Left colon (tissue), 2 donors: ENCODE measurements at places on chromosomes 4 and X. TPM values are rescaled to one million over a fixed set of nuclear protein-coding genes. Genes with fewer than 3 reads are reported as not detected.

Gene FRG2
- not detected for total RNA-seq

Gene SLC9B1
- 0.39 TPM for total RNA-seq

Gene USP51
- 0.21 TPM for total RNA-seq

DNA sequence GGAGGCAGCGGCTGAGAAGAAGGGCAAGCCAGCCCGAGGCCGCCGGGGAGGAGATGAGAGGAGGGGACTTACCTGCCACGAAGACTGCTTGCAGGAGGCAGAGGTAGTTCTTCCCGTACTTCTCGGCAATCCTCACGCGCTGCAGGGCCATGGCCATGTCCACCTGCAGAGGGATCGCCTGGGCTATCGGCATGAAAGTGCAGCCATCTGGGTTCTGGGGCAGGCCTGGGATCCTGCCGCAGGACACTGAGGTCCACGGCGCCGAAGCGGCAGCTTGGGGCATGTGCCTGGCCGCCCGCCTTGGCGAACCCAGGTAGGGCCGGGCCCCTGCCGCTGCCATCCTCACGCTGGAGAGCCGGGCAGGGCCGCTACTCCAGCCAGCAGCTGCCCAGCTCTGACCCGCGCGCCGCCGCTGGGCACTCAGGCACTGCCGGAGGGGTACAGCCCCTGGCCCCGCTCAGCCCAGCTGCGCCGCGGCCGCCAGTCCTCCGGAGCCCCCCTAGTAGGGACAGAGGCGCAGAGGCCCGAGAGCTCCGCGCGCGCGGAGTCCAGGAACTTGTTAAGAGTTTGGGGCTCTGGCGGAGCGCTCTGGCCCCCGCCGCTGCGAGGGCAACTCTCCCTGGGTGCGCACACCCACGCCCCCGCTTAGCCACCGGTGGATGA is 16.0 kb downstream of the MCF2 start:
- no peak for DNase-seq

- no peak for DNase-seq
Observed at GRCh38 chrX:121036137-121036536, 11.3 kb upstream of the GLUD2 start.
